ENCODE measurements at places on chromosomes 13 and 19. TPM values are rescaled to one million over a fixed set of nuclear protein-coding genes. Genes with fewer than 3 reads are reported as not detected.

GRCh38 chr19:47421844-47422395 lies 2.6 kb upstream of the MEIS3 start:
- no peak overlapping the region for H3K27ac ChIP-seq
- H3K4me1 ChIP-seq, result peaks cover 6% of the 10 kb centered on the region
- no peak for DNase-seq
- H3K4me3 ChIP-seq, result no peak overlapping the region

DNA sequence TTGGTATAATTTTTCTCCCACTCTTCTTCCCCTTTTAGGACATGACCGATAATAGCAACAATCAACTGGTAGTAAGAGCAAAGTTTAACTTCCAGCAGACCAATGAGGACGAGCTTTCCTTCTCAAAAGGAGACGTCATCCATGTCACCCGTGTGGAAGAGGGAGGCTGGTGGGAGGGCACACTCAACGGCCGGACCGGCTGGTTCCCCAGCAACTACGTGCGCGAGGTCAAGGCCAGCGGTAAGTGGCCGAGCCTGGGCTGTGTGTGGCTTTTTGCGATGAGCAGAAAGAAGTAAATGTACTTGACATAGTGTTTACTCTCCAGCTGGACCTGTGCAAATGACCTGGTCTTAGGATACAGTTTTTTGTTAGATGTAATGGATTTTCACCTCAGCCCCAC lies 102.5 kb downstream of the ARHGEF7 start:
- H3K36me3 ChIP-seq, result peaks cover 4% of the 10 kb centered on the region
- no peak for DNase-seq
- no peak overlapping the region for H3K4me3 ChIP-seq
- H3K27me3 ChIP-seq, result no peaks in the 10 kb centered on the region

Gene CCNA1
- 4.3 TPM for total RNA-seq

GRCh38 chr13:37617173-37617572 lies 18.6 kb upstream of the POSTN start:
- H3K27me3 ChIP-seq, result no peaks in the 10 kb centered on the region
- no peak overlapping the region for H3K4me3 ChIP-seq
- H3K36me3 ChIP-seq, result no peaks in the 10 kb centered on the region

GRCh38 chr13:33003458-33004019 lies 12.7 kb upstream of the KL start:
- no peaks in the 10 kb centered on the region for H3K36me3 ChIP-seq
- peaks cover 46% of the 10 kb centered on the region for H3K27me3 ChIP-seq
- DNase-seq, result no peak
- peaks cover 6% of the 10 kb centered on the region for H3K4me1 ChIP-seq

GRCh38 chr13:75422028-75422427 lies 59.9 kb downstream of the TBC1D4 start:
- no peak for DNase-seq
- H3K4me3 ChIP-seq, result no peak overlapping the region
- no peak overlapping the region for H3K27ac ChIP-seq
- H3K27me3 ChIP-seq, result peaks cover 42% of the 10 kb centered on the region

Gene VAV1
- 114 TPM for total RNA-seq

Gene ZNF382
- 11.2 TPM for total RNA-seq

- no peaks in the 10 kb centered on the region for H3K27me3 ChIP-seq
- H3K36me3 ChIP-seq, result peaks cover 31% of the 10 kb centered on the region
- no peak overlapping the region for H3K4me3 ChIP-seq
- H3K4me1 ChIP-seq, result peaks cover 17% of the 10 kb centered on the region
- H3K27ac ChIP-seq, result no peak overlapping the region
These were observed 1.8 kb downstream of the FIZ1 start for GRCh38 chr19:55597501-55597921.

GRCh38 chr19:15790096-15790495 lies 2.6 kb downstream of the OR10H5 start:
- H3K27me3 ChIP-seq, result no peaks in the 10 kb centered on the region
- no peak for DNase-seq
- no peaks in the 10 kb centered on the region for H3K36me3 ChIP-seq
- H3K4me1 ChIP-seq, result no peaks in the 10 kb centered on the region
- H3K4me3 ChIP-seq, result no peak overlapping the region
- H3K27ac ChIP-seq, result no peak overlapping the region

- no peak overlapping the region for H3K4me3 ChIP-seq
- H3K4me1 ChIP-seq, result no peaks in the 10 kb centered on the region
- no peak overlapping the region for H3K27ac ChIP-seq
These were observed 471.4 kb downstream of the MYO16 start for GRCh38 chr13:109100705-109101304.

Gene SBK3
- total RNA-seq, result not detected

DNA sequence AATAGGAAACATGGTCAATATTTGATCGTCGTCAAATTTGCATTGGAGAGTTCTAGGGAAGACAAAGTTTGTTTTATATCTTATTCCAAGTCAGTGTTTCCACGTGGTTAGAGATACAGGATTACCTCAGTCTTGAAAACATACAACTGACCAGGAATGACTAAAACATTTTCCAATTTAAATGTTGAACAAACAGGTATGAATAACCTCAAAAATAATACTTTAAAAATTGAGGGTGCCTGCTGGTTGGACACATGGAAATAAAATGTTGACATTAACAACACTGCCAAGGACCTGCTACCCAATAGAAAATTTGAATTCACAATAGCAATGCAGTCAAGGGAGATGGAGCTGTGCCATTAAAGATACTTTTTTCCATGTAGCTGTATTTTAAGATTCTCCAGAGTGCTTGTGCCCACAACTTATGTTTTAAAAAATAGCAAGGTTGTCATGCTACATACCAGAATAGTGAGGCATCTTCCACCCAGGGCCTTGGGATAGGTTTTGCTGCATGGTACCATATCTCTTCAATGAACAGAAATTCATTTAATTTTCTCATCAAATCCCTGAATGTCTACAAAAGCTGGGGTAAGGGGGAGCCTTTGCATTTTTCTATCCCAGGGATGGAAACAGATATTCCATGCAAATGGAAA lies 260.8 kb downstream of the EFNB2 start:
- no peak overlapping the region for H3K27ac ChIP-seq
- H3K4me3 ChIP-seq, result no peak overlapping the region
- H3K36me3 ChIP-seq, result no peaks in the 10 kb centered on the region

GRCh38 chr13:76635232-76636230 lies 250.7 kb downstream of the KCTD12 start:
- H3K4me3 ChIP-seq, result no peak overlapping the region
- no peaks in the 10 kb centered on the region for H3K4me1 ChIP-seq
- DNase-seq, result no peak
- no peaks in the 10 kb centered on the region for H3K36me3 ChIP-seq
- H3K27ac ChIP-seq, result no peak overlapping the region
- H3K27me3 ChIP-seq, result no peaks in the 10 kb centered on the region

DNA sequence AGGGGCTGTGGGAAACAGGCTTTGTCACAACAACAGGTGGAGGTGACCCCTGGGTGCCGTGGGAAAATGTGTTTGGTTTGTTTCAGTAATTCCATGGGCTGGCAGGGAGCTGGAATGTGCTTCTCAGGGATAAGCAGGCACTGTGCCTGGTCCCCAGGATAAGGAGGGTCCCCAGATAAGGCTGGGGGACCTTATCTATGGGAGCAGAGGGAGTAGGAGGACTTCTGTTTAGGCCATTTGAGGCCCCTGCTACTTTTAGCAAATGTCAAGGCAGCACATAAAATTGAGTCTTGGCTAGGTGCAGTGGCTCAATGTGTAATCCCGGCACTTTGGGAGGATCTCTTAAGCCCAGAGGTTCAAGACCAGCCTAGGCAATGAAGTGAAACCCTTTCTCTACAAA lies 59.5 kb downstream of the KCNC3 start:
- no peaks in the 10 kb centered on the region for H3K4me1 ChIP-seq
- H3K4me3 ChIP-seq, result no peak overlapping the region
- no peak for DNase-seq
- no peak overlapping the region for H3K27ac ChIP-seq
- no peaks in the 10 kb centered on the region for H3K36me3 ChIP-seq

- H3K4me3 ChIP-seq, result no peak overlapping the region
- H3K4me1 ChIP-seq, result no peaks in the 10 kb centered on the region
- DNase-seq, result no peak
- H3K36me3 ChIP-seq, result no peaks in the 10 kb centered on the region
- H3K27me3 ChIP-seq, result no peaks in the 10 kb centered on the region
- no peak overlapping the region for H3K27ac ChIP-seq
These were observed 310.8 kb downstream of the SLC7A1 start for GRCh38 chr13:29284726-29285125.

GRCh38 chr19:19170053-19170872 lies at the start of gene MEF2B:
TSS of gene MEF2B (minus strand) at chr19:19170263. CDS start at chr19:19150735, 19,528 bp downstream.
- peak; percentile 82 for DNase-seq
- no peaks in the 10 kb centered on the region for H3K36me3 ChIP-seq
- no peak within 1 kb of the TSS for H3K27ac ChIP-seq
- H3K4me1 ChIP-seq, result peaks cover 12% of the 10 kb centered on the region

Gene CD37
- 177 TPM for total RNA-seq

DNA sequence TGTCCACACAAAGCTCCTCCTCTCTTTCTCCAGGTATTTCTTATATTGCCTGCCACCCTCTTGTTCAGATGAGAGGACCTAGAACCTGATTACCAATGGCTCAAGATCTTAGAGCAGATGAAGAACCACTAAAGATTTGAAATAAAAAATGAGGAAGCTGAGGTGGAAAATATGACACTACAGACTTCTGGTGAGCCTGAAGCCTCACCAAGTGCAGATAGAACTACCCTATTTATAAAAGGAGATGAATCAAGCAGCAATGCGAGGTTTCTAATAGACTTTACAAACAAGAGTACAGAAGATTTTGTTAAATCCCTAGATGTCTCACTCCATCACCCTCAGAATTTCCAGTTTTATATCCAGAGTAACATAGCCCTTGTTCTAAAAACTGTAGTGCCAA lies 345.8 kb downstream of the TBC1D4 start:
- H3K27me3 ChIP-seq, result peaks cover 4% of the 10 kb centered on the region
- no peaks in the 10 kb centered on the region for H3K4me1 ChIP-seq
- no peak overlapping the region for H3K27ac ChIP-seq

Gene TRAPPC6A
- 50.3 TPM for total RNA-seq

DNA sequence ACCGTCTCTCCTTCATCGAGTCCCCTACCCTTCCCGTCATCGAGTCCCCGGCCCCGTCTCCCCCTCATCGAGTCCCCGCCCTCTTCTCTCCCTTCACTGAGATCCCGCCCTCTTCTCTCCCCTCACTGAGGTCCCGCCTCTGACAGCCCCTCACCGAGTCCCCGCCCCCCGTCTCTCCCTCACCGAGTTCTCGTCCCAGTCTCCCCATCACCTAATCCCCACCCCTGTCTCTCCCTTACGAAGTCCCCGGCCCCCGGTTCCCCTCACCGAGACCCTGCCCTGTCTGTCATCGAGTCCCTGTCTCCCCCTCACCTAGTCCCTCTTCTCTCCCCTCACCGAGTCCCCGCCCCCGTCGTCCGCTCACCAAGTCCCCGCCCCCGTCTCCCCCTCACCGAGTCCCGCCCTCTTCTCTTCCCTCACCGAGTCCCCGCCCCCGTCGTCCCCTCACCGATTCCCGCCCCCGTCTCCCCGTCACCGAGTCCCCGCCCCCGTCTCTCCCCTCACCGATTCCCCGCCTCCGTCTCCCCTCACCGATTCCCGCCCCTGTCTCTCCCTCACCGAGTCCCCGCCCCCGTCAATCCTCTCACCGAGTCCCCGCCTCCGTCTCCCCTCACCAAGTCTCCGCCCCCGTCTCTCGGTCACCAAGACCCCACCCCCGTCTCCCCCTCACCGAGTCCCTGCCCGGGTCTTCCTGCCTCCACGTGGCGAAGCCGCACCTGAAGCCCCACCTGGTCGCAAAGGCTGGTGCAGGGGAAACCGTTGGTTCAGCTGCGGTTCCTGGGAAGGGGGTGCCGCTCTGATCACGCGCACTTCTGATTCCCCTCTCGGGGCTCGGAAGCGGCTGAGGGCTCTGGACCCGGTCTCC lies 23.9 kb upstream of the ZNF846 start:
- H3K4me1 ChIP-seq, result peaks cover 24% of the 10 kb centered on the region
- H3K27me3 ChIP-seq, result no peaks in the 10 kb centered on the region
- peak overlapping the region; percentile 88 for H3K27ac ChIP-seq
- peak overlapping the region; percentile 90 for H3K4me3 ChIP-seq

DNA sequence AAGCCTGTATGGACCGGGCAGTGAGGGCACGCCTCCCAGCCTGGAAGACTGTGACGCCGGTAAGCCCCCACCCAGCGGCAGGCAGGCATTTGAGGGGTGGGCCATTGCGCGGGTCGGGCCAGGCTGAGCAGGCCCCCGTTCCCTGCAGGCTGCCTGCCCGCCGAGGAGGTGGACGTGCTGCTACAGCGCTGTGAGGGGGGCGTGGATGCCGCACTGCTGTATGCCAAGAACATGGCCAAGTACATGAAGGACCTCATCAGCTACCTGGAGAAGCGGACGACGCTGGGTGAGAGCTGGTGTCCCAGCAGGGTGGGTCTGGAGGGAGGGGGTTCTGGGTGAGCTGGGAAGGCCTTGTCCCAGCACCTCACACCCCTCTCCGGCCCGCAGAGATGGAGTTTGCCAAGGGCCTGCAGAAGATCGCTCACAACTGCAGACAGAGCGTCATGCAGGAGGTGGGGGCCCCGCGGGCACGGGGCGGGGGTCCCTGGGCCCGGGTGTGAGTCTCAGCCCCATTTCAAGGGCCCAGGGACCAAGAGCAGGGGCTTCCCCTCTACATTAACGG lies 7.1 kb downstream of the ARHGAP45 start:
- H3K27me3 ChIP-seq, result no peaks in the 10 kb centered on the region
- no peak for DNase-seq
- peaks cover 56% of the 10 kb centered on the region for H3K4me1 ChIP-seq
- peaks cover 48% of the 10 kb centered on the region for H3K36me3 ChIP-seq

- no peak overlapping the region for H3K4me3 ChIP-seq
- no peaks in the 10 kb centered on the region for H3K4me1 ChIP-seq
- no peak for DNase-seq
- no peaks in the 10 kb centered on the region for H3K36me3 ChIP-seq
- no peak overlapping the region for H3K27ac ChIP-seq
These were observed 1294.3 kb upstream of the ATXN8OS start for GRCh38 chr13:68813180-68813796.

DNA sequence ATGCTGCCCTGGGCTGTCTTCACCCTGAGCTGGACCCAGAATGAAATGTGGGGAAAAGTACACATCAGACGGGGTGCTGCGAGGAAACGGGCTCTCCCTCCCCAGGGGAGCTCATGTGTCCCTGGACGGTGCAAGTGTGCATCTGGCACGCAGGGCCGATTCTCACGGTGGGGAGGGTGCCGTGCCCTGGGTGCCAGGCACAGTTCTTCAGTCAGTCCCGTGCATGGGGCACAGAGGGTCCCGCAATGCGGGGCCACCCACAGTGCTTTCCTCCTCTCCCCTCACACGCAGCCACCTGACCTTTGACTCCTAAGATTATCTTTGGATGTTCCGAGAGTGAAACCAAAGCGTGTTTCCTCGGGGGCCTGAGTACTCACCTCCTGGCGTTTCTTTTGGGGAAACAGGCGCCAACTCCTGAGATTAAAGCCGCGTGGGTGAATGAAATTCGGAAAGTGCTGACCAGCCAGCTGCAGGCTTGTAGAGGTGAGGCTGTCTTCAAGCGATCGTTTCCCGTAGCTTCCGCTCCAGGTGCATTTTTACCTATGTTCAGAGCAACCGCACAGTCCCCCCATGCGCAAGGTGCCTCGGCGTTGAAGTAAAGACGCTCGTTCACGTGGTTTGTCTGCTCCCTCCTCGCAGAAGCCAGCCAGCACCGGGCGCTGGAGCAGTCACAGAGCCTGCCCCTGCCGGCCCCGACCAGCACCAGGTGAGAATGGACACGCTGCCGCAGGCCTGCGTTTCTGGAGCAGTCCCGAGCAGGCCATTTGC lies 17.5 kb upstream of the F7 start:
- H3K36me3 ChIP-seq, result no peaks in the 10 kb centered on the region
- no peak overlapping the region for H3K27ac ChIP-seq
- no peaks in the 10 kb centered on the region for H3K27me3 ChIP-seq
- no peak overlapping the region for H3K4me3 ChIP-seq
- no peak for DNase-seq
